ENCODE measurements at places on chromosomes 5 and 9.

GRCh38 chr9:127968042-127968441 is 12.7 kb downstream of the EEIG1 start:
- no peak for DNase-seq

DNA sequence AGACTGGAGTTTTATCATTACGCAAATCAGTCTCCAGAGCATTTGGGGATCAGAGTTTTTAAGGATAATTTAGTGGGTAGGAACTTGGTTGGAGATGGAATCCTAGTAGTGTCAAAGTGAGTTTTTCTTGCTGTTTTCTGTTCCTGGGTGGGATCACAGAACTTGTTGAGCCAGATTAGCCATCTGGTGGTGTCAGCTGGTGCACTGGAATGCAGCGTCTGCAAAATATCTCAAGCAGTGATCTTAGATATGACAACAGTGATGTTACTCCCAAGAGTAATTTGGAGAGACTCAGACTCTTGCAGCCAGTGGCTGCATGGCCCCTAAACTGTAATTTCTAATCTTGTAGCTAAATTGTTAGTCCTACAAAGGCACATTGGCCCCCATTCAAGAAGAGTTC is 1257.8 kb downstream of the MAT2B start:
- DNase-seq: no peak

DNA sequence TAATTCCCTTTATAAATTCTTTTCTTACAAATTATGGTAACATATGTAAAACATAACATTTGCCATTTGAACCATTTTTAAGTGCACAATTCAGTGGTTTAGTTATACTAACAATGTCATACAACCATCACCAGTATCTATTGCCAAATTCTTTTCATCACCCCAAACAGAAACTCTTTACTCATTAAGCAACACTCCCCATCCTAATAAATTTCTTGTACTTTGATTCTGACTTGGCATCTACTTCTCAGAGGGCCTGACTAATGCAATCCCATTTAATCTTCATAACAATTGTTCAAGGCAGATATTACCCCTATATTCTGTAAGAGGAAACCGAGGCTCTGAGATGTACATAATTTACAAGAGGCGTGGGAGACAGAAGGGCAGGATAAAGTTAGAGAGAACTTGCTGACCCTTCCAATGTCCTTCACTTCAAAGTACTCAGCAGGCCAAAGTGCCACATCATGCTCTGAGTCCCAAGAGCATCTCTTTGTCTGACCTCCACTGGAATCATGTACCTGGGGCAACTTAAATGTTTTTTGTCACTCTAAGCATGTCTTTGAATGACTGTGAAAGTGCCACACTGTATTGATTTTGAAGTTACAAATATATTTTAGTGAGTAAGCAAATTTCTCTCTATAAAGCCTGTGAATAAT is 255.3 kb downstream of the KIF4B start:
- no peak for DNase-seq

DNA sequence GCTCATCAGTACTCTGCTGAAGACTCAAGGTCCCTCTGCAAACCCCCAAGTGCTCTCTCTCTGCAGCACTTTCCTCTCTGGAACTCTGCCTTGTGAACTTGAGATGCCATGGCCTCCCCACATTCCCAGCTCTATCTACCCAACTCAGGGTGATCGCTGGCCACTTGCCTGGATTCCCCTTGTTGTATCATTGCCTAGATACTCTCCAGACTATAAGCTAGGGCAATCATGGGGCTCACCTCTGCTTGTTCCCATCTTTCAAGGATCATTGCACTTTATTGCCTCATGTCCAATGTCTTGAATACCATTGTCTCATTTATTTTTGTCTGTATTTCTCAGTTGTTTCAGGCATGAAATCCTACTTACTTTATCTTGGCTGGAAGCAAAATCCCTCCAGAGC is 144.1 kb downstream of the PLPPR1 start:
- no peak for DNase-seq

- DNase-seq: no peak
Measured at GRCh38 chr9:98399950-98400683, 144.7 kb upstream of the TBC1D2 start.

- DNase-seq: no peak
Measured at GRCh38 chr9:6014670-6015270, 654 bp downstream of the RANBP6 start.
